Naive thymus-derived CD4-positive, alpha-beta T cell (primary cell): ENCODE measurements at places on chromosomes 2 and 18. TPM values are rescaled to one million over a fixed set of nuclear protein-coding genes. Genes with fewer than 3 reads are reported as not detected.

DNA sequence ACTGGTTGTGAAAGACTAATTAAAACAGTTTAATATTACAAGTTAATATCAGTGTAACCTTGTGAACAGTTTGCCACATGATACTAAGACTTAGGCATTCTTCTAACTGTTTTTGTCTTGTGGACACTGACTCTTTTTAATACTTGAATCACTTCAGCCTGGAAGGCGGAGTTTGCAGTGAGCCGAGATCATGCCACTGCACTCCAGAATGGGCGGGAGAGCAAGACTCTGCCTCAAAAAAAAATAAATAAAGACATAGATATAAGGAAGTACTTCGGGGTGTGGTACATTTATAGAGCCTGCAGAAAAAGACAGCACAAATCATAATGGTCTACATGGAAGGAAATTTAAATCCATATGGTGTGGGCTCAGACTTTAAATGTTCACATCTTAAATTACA is 300.4 kb upstream of the NETO1 start:
- DNase-seq, result no peak
- H3K4me3 ChIP-seq, result no peak overlapping the region
- H3K27me3 ChIP-seq, result no peaks in the 10 kb centered on the region
- H3K4me1 ChIP-seq, result no peaks in the 10 kb centered on the region
- H3K36me3 ChIP-seq, result no peaks in the 10 kb centered on the region
- no peak overlapping the region for H3K27ac ChIP-seq

FAM237A gene
- not detected for total RNA-seq

ANKRD12 gene
- total RNA-seq, result 255 TPM

DNA sequence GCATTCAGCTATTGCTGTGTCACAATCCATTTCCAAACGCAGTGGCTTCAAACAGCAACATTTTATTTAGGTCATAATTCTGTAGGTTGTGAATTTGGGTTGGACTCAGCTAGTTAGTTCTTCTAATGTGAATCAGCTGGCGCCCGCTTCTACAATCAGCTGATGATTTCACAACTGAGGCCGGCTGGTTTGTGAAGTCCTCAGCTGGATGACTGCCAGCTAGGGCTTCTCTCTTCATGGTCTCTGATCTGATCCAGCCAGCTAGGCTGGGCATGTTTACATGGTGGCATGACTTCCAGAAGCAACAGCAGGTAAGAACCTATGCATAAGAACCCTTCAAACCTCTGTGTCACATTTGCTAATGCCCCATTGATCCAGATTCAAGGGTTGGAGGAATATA is 172.0 kb downstream of the SLC4A10 start:
- no peaks in the 10 kb centered on the region for H3K36me3 ChIP-seq
- no peaks in the 10 kb centered on the region for H3K27me3 ChIP-seq
- H3K27ac ChIP-seq, result no peak overlapping the region

DNA sequence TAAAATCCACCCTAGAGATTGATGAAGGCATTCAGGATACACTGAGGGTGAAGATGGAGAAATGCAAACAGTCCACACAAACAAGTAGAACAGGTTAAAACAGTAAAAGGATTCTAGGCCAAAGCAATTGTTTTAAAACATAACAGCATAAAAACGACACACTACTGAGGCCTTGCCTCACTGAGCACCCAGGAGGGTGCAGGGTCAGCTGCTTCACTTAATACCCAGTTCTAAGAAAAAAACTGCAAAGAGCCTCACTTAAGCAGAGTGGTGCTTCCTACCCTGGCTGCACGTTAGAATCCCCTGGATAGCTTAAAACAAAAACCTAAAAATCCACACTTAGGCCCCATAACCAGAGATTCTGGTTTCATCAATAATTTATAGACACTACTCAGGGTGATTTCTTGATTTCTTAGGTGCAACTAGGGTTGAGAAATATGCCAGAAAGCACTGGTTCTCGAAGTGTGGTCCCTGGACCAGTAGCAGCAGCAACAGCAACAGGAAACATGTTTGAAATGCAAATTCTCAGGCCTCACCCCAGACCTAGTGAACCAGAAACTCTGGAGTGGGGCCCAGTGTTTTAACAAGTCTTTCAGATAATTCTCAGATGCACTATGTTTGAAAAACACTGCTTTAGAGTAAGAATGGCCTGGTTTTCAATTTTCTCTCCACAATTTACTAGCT is 279.1 kb downstream of the ZEB2 start:
- no peak for DNase-seq
- H3K27ac ChIP-seq, result no peak overlapping the region
- no peak overlapping the region for H3K4me3 ChIP-seq
- H3K4me1 ChIP-seq, result peaks cover 26% of the 10 kb centered on the region

HPCAL1 gene
- 89.2 TPM for total RNA-seq

DNA sequence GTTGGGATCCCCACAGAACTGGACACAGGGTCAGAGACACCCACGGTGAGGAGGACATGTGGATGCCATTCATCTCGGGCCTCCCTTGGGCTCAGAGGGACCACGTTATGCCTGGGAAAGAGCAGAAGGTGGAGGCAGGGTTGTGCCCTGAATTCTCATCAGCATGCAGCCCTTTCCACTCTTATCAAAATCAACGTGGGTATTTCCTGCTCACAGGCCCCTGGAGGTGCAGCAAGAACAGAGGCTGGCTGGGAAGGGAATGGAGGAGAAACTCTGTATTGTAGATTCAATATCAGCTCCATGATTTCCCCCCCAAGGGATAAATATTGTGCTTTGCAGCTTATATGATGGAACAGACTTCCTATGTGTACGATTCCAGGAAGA is 90.9 kb downstream of the SETBP1 start:
- no peak for DNase-seq
- no peak overlapping the region for H3K27ac ChIP-seq
- H3K4me3 ChIP-seq, result no peak overlapping the region
- H3K36me3 ChIP-seq, result no peaks in the 10 kb centered on the region

- H3K4me1 ChIP-seq, result no peaks in the 10 kb centered on the region
- no peak for DNase-seq
- no peaks in the 10 kb centered on the region for H3K27me3 ChIP-seq
- no peak overlapping the region for H3K27ac ChIP-seq
- no peaks in the 10 kb centered on the region for H3K36me3 ChIP-seq
Measured at GRCh38 chr2:239216614-239217273, 184.1 kb downstream of the HDAC4 start.

HNMT gene
- 7.5 TPM for total RNA-seq

GRCh38 chr2:16685340-16685715 is 19.7 kb upstream of the CYRIA start:
- H3K27ac ChIP-seq, result no peak overlapping the region
- H3K4me3 ChIP-seq, result no peak overlapping the region
- H3K36me3 ChIP-seq, result no peaks in the 10 kb centered on the region
- H3K4me1 ChIP-seq, result no peaks in the 10 kb centered on the region
- DNase-seq, result no peak

- no peaks in the 10 kb centered on the region for H3K27me3 ChIP-seq
- no peak for DNase-seq
- H3K4me3 ChIP-seq, result no peak overlapping the region
- H3K36me3 ChIP-seq, result no peaks in the 10 kb centered on the region
- H3K4me1 ChIP-seq, result no peaks in the 10 kb centered on the region
Measured at GRCh38 chr2:21004181-21004572, 39.7 kb downstream of the APOB start.

- H3K27ac ChIP-seq, result no peak overlapping the region
- H3K4me1 ChIP-seq, result no peaks in the 10 kb centered on the region
- DNase-seq, result no peak
- no peaks in the 10 kb centered on the region for H3K27me3 ChIP-seq
- no peaks in the 10 kb centered on the region for H3K36me3 ChIP-seq
Measured at GRCh38 chr2:193837111-193837738, 1642.5 kb upstream of the TMEFF2 start.

GRCh38 chr2:174577967-174578589 is 19.5 kb downstream of the WIPF1 start:
- peak overlapping the region; percentile 33 for H3K27ac ChIP-seq
- H3K36me3 ChIP-seq, result peaks cover 28% of the 10 kb centered on the region
- H3K4me3 ChIP-seq, result no peak overlapping the region
- DNase-seq, result no peak

DNA sequence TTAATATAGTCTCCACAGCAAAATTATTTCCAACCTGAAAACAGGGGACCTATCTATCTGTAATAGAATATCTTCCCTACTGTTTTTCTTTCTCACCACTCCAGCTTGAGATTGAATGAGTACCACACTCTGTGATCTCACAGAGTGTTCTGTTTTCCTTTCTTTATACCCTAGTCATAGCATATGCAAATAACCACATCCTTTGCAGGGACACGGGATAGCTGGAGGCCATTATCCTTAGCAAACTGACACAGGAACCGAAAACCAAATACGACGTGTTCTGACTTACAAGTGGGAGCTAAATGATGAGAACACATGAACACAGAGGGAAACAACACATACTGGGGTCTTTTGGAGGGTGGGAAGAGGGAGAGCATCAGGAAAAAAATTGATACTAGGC is 224.7 kb downstream of the SLC8A1 start:
- no peak for DNase-seq
- no peaks in the 10 kb centered on the region for H3K27me3 ChIP-seq
- H3K27ac ChIP-seq, result no peak overlapping the region
- no peaks in the 10 kb centered on the region for H3K36me3 ChIP-seq

IRS1 gene
- total RNA-seq, result 7.1 TPM

- no peaks in the 10 kb centered on the region for H3K36me3 ChIP-seq
- no peak overlapping the region for H3K4me3 ChIP-seq
- H3K27me3 ChIP-seq, result no peaks in the 10 kb centered on the region
Measured at GRCh38 chr2:14628901-14629300, 3.6 kb upstream of the LRATD1 start.

DNA sequence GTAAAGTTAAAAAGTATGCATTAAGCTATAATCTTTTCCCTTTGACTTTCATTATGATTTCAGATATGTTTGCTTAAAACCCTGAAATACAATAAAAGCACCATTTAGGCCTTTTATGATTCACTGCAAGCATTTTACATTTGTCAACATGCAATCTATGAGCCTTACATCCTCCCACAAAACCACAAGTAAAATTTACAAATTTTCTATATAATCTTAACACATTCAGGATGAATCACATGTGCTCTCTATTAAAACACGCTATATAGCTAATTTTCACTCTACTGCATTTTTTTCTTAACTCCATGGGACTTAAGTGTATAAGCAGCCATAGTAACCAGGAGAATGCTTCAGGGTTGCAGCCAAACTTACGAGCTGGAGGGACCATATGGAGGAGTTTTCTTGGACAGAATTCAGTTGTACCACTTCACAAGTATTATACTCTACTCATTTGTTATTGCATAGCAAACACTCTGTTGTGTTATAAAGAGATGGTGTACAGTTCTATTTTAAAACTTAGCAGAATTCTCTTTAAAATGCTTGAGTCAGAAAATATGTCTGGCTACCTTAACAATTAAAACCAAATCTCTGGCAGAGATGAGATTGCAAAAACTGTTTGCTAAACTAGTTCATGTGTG is 293.2 kb downstream of the ALK start:
- H3K36me3 ChIP-seq, result no peaks in the 10 kb centered on the region
- H3K4me1 ChIP-seq, result no peaks in the 10 kb centered on the region
- peaks cover 2% of the 10 kb centered on the region for H3K27me3 ChIP-seq
- no peak overlapping the region for H3K4me3 ChIP-seq
- DNase-seq, result no peak

ASB18 gene
- total RNA-seq, result not detected

ACOXL gene
- total RNA-seq, result not detected

GRCh38 chr2:64325477-64325851 is 128.5 kb upstream of the LGALSL start:
- peak overlapping the region; percentile 34 for H3K4me3 ChIP-seq
- no peaks in the 10 kb centered on the region for H3K36me3 ChIP-seq
- no peak for DNase-seq
- H3K4me1 ChIP-seq, result peaks cover 33% of the 10 kb centered on the region
- no peaks in the 10 kb centered on the region for H3K27me3 ChIP-seq
- peak overlapping the region; percentile 72 for H3K27ac ChIP-seq

- H3K27me3 ChIP-seq, result no peaks in the 10 kb centered on the region
- H3K4me1 ChIP-seq, result no peaks in the 10 kb centered on the region
- H3K4me3 ChIP-seq, result no peak overlapping the region
- no peak for DNase-seq
- no peaks in the 10 kb centered on the region for H3K36me3 ChIP-seq
Measured at GRCh38 chr2:99851089-99851488, 291.3 kb downstream of the AFF3 start.

- no peak for DNase-seq
- H3K4me1 ChIP-seq, result no peaks in the 10 kb centered on the region
- no peaks in the 10 kb centered on the region for H3K36me3 ChIP-seq
- H3K4me3 ChIP-seq, result no peak overlapping the region
- no peaks in the 10 kb centered on the region for H3K27me3 ChIP-seq
Measured at GRCh38 chr2:28649481-28650265, 102.0 kb upstream of the PPP1CB start.

C2orf15 gene
- total RNA-seq, result 3.8 TPM

DNA sequence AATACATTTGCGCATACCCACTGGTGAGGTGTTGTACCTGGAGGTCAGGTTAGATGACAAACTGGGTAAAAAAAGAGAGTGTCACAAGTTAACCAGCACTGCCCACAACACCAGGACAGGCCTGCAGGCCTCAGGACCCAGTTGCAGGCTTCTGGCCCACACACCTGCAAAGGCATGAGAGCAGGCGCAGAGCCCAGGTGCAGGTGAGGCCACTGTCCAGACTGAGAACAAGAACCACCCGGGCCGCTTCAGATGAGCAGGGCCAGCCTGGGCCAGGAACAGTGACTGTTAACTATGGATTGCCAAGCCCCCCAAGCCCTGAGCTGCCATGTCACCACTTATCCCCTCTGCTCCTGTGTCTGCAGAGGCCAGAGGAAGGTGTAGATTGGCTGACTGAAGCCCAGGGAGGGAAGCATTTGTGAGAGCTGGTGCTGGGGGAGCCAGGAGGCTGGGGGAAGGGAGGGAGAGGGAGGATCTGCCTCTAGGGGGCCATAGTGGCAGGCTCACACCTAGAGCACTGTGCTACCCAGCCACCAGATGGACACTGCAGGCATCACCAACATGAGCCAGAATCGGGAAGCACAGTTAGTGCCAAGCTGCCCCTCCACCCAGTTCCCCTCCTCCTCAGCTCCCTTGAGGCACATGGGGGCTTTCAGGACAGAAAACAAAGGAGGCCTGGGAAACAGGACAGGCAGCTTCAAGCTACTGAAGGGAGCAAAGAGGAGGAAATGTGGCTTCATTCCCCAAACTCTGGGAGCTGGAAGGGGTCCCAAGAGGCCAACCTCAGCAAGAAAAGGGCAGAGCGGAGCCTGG is 35.4 kb downstream of the SFXN5 start:
- no peak overlapping the region for H3K27ac ChIP-seq
- H3K36me3 ChIP-seq, result no peaks in the 10 kb centered on the region
- no peaks in the 10 kb centered on the region for H3K27me3 ChIP-seq
- no peak overlapping the region for H3K4me3 ChIP-seq
